ENCODE measurements at places on chromosomes 3 and 15. TPM values are rescaled to one million over a fixed set of nuclear protein-coding genes. Genes with fewer than 3 reads are reported as not detected.

DNA sequence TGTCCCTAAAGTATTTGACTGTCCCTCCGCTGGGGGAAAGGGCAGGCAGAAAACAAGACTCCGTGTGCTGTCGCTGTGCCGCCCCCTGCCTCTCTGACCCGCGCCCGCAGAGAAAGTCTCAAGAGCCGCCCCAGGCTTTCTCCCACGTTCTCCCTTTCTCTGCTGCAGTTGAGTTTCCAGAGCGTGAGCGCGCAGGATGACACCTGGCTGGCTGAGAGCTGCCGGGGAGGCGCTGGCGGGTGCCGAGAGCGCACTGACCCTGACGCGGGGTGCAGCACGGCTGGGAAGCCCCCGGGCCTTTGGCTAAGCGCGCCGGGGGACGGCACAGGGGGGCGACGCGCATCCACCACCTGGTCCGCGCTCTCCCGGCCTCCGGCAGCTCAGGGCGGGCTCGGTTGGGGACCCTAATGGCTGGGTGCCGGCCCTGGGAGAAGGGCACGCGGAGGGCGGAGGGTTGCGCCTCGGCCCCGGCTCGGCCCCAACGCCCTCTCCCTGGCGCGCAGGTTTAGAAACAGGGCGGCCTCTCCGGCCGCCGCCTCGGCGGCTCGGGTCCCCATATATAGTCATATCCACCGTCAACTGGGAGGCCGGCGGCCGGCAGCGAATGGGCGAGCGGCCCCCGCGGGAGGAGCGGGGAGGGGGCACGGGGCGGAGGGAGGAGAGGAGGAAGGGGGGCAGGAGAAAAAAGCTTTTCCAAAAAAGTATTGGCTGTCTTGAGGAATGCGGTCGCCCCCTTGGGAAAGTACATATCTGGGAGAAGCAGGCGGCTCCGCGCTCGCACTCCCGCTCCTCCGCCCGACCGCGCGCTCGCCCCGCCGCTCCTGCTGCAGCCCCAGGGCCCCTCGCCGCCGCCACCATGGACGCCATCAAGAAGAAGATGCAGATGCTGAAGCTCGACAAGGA is at the start of gene TPM1:
TPM1 (plus strand) TSS at position 774 of the 903 bp plus-strand sequence; CDS start at position 857, 83 bp downstream.
- DNase-seq, result peak; percentile 54

DNA sequence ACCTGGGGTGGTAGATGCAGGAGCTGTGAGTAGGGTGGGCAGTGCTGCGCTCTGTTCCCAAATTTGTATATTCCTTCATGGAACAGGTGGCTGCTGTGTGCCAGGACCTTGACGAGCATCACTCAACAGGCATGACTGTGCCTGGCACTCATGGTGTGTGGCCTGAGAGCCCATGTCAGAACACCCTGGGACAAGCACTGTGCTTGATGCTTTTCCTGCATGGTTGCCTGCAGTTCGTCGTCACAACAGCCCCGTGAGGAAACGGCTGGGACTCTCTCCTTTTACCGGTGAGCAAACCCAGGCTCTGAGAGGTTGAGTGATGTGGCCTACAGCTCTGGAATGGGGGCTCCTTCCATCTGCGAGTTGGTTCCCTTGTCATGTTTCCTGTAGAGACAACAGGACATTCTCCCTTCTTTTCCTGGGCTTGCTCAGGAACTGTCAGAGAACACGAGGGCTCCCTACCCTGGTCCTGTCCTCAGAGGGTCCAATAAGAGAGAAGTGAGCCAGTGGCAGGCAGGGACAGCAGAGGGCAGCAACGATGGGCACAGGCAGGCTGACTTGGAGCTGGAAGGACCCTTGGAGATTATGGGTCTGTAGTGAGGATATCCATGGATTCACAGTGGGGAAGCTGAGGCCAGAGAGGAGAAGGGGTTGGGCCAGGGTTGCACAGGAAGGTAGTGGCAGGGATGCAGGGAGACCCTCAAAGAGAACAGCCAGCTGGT is 37.4 kb downstream of the PRKCD start:
- DNase-seq, result no peak

DNA sequence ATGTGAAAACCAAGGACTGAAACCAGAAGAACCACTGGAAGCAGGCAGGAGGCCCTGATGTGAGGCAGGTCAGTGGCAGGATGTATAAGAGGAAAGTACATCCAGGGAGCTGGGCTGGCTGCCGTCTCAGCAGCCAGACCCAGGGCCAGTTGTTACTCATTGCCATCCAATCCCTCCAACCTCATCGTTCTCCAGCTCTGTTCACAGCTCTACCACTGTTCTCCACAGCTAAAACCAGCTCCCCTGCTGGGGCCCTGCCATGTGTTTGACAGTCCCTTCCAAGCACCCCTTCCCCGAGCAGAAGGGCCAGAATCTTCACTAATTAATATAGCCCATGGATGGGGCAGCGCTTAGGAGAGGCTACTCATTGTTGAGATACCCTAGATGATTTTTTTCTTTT is 206.6 kb downstream of the MECOM start:
- no peak for DNase-seq

Gene PAK6
- not detected for total RNA-seq

GRCh38 chr15:34773917-34774316 is 19.1 kb upstream of the GJD2 start:
- no peak for DNase-seq

DNA sequence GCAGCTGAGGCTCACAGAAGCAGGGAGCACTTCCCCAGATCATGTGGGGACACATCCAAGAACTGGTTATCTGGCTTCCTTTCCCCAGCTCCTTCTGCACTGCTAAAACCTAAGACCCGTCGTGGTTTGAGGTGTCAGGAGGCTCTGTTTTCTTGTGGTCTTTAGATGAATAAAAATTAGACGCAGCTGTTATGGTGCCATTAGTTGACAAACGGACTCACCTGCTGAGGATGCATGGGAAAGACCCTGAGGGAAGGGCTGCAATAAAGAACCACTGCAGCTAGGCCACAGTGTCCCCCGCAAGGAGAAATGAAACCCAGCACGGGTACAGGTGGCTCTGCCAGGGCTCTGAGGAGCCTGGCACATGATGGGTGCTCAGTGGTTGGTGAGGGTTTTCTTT is 99.4 kb downstream of the IQSEC1 start:
- DNase-seq, result no peak

GRCh38 chr3:57592306-57592705 is 4.8 kb downstream of the ARF4 start:
- no peak for DNase-seq

DNA sequence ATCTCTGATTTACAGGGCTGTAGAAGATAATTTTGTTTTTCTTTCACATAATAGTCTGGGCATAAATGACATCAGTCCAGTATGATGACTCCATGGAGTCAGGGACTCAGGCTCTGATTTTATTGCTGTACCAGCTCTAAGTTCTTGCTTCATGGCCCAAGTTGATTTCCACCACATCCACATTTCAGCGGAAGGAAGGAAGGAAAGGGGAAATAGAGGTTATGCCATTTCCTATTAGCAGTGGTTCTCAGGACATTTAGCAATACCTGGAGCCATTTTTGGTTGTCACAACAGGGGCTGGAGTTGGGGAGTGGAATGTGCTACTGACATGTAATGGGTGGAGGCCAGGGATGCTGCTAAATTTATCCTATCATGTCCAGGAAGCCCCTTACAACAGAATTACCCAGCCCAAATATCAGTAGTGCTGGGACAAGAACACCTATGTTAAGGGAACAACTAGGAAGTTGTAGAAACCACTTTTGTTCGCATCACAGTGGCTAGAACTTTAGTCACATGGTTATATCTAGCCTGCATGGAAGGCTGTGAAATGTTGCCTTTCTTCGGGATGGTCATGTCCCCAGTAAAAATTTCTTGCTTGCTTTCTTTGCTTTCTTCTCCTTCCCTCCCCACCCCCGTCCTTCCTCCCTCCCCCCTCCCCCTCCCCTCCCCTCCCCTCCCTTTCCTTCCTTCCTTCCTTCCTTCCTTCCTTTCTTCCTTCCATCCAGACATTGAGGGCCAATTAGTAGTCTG is 42.1 kb downstream of the OXSR1 start:
- no peak for DNase-seq

- DNase-seq, result no peak
Observed at GRCh38 chr3:98886525-98886924, 15.0 kb downstream of the DCBLD2 start.

DNA sequence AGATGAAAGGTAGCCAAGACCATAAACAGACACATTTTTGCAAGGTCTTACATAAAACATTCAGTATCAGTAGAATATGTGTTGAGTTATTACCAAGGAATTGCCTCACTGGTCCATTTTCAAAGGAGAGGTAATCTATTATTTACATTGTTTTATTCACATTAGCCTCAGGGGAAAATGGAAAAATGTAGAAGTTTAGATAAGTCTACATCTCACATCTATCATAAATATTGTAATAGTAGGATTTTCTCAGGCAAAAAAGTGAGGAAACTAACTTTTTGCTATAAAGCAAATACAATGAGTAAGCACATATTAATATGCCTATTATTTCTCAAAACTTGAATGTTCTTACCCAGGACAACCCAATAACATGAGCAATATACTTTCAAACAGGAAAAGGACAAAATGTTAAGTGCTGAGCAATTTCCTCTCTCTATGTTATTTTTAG is 184.6 kb upstream of the AGTR1 start:
- DNase-seq, result no peak

DNA sequence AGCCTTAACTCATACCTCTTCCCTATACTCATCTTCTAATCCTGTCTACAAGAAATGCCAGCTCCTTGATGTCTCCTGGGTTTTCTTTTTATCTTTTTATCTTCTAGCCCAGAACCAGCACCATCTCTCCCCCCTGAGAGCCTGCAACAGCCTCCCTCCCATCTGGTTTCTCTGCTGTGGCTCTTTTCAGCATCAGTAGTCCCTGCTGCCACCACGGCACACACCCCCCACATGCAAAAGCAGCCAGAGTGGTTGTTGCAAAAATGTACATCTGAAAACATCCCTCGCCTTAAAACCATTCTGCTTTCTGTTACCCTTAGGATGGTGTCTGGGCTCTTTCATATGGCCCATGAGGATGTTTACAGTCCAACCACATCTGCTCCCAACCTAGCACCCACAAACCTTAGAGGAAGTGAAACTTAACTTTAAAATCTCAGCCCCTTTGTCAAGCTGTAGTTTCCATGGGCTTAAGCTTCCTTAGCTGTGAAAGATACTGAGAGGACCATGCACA is 775 bp downstream of the TTC21A start:
- no peak for DNase-seq

- no peak for DNase-seq
Observed at GRCh38 chr15:85406916-85407315, 26.5 kb downstream of the AKAP13 start.

DNA sequence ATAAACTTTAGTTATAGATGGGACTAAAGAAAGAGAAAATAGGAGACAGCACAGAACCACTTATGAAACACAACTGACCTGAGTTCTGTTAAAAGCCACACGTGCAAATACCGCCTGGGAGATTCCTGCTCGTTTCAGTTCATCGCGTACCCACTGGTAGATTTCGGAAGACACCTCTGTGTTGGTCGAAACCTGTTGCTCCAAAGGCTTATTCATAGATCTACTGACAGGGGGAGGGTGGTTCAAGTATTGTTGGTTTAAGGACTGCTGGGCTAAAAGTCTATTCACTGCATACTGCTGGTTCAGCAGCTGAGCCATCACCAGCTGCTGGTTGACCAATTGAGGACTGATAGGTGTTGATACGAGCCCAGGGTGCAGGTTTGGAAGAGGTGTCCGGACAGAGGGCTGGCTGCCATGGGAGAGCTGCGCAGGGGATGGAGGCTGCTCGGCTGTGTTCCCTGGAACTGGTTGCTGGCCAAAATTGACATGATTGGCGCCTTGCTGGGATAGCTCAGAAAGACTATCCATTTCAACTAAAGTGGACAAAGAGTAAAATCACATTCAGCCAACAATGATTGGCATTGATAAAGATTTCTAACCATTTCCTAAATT is 30.6 kb downstream of the SATB1 start:
- no peak for DNase-seq

Gene KLF15
- 105 TPM for total RNA-seq

DNA sequence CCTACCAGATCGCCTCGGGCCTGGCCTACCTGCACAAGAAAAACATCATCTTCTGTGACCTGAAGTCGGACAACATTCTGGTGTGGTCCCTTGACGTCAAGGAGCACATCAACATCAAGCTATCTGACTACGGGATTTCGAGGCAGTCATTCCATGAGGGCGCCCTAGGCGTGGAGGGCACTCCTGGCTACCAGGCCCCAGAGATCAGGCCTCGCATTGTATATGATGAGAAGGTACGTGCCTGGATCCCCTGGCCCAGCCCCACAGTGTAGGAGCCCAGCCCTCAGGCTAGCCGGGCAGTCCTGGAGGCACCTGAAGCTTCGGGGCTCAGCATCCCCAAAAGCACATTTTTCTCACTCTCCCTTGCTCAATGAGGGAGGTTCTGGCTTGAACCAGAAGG is 135.8 kb downstream of the LRRK1 start:
- DNase-seq, result peak; percentile 43

Gene JMJD7
- 8.9 TPM for total RNA-seq

Gene PRICKLE2
- total RNA-seq, result 3.6 TPM

DNA sequence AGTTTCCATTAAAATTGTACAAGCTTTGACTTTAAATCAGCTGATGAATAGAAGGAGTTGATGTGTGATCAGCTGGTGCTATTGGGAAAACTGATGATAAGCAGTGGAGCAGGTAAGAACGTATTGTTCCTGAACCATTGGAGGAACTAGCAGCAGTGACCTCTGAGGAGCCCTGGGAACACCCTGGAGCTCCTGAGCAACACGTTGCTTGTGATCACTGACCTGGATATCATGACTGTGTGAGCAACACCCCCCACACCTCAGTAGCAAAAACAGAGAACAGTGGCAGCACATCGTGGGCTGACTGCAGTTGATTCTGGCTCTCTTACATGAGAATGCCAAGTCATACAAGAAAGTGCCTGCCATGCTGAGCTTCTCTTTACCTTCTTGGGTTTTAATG is 72.9 kb downstream of the BLM start:
- no peak for DNase-seq

DNA sequence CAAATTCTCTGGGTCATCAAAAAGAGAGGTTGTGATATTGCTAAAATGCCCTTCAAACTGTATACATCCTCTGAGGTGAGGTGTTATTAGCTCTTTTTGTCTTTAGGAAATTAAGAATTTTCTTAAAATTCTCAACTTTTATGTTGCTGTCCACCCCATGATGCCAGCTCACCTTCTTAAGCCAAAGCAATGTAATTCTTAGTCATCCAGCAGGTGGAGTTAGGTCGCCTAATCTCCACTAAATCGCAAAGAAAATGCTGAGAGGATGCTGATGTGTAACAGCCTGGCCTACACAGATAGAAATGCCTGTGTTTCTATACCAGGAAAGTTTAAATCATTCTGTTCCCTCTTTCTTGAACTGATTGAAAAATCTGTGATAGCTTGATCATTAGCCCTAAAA is 770.2 kb upstream of the ALCAM start:
- DNase-seq, result no peak

- no peak for DNase-seq
Observed at GRCh38 chr3:141353652-141354495, 14.4 kb upstream of the ZBTB38 start.

- DNase-seq, result peak; percentile 66
Observed at GRCh38 chr15:98311566-98312188, 336.7 kb upstream of the IGF1R start.

GRCh38 chr3:127221446-127222035 is 28.6 kb downstream of the PRR23E start:
- no peak for DNase-seq

Data from left lobe of liver (tissue), 2 donors.